ENCODE measurements at places on chromosomes 12 and 14.

DNA sequence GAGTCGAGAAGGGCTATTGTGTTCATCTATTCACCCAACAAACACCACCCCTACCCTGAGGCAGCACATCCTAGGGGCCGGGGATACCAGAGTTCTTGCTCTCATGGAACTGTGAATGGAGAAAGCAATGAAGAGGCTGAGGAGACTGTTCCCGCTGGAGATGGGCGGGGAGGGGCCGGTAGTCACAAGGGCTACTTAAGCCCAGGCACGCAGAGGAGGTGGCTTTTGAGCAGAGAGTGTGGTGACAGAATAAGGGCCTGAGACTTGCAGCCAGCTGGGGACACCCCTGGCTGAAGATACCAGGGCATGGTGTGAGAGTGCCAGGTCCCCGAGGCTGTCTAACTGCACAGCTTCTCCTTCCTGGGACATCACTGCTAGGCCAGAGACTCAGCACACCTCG lies 114.1 kb upstream of the EVL start:
- DNase-seq = no peak
- H3K4me1 ChIP-seq = no peaks in the 10 kb centered on the region
- H3K4me3 ChIP-seq = no peak overlapping the region
- no peak overlapping the region for H3K27ac ChIP-seq
- H3K27me3 ChIP-seq = no peaks in the 10 kb centered on the region

DNA sequence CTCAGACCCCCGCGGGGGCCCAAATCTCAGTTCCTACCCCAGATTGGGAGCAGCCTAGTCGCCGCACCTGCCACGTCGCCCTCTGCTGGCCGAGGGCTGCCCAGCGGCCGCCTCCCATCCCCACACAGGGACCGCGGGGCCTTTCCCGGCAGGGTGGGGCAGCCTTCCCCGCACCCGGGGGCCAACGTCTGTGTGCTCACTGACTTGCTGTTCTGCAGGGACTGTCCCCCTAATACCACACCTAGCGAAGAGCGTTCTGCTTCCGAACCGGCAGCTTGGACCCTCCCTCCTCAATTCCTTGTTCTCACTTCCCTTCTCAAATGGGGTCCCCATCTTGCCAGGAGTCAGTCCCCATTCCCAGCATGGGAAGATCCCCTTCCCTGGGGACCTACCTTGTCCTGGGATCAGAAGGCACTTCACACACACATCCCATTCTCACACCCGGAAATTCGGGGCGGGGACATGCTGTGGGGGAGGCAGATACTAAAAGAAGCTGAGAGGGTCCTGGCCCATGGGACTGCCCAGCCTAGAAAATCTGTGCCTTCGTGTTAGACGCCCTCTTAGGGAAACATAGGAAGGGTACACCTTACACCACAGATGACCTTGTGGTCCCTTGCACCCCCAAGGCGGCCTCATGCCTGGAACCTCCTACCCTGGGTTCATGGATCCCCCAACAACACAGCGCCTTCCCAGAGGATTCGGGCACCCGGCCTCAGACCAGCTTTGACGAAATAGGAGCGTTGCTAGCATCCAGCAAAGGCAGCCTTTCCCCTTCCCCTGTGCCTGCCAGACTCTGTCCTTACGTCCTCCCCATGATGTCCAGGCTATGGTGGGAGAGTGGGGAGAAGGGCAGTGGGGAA lies 16.4 kb downstream of the ACVRL1 start:
- H3K4me1 ChIP-seq = peaks cover 40% of the 10 kb centered on the region
- peak overlapping the region; percentile 12 for H3K4me3 ChIP-seq
- H3K27me3 ChIP-seq = no peaks in the 10 kb centered on the region
- DNase-seq = peak; percentile 39
- H3K27ac ChIP-seq = peak overlapping the region; percentile 70
- H3K36me3 ChIP-seq = no peaks in the 10 kb centered on the region

DNA sequence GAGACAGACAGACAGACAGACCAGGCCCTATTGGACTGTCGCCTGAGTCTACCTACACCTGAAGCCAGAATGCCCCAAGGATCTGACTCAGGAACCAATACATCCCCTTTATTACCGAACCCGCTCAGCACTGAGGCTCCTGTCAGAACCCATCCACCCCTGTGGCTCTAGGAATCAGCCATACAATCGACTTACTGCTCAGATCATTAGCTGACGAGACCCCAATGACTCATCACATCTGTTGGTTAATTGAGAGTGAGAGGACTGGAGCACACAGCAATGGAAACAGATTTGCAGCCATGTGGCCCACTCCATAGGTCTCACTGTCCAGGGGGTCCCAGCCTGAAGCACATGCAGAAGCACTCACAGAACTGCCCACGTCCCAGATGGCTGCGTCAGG lies 15.2 kb downstream of the ITPK1 start:
- DNase-seq = no peak
- H3K36me3 ChIP-seq = no peaks in the 10 kb centered on the region
- no peaks in the 10 kb centered on the region for H3K27me3 ChIP-seq
- no peak overlapping the region for H3K4me3 ChIP-seq
- no peak overlapping the region for H3K27ac ChIP-seq

- H3K36me3 ChIP-seq = no peaks in the 10 kb centered on the region
- H3K27ac ChIP-seq = no peak overlapping the region
- no peaks in the 10 kb centered on the region for H3K27me3 ChIP-seq
- H3K4me3 ChIP-seq = no peak overlapping the region
These were observed 381.1 kb downstream of the SEC23A start for GRCh38 chr14:38721822-38722431.

DNA sequence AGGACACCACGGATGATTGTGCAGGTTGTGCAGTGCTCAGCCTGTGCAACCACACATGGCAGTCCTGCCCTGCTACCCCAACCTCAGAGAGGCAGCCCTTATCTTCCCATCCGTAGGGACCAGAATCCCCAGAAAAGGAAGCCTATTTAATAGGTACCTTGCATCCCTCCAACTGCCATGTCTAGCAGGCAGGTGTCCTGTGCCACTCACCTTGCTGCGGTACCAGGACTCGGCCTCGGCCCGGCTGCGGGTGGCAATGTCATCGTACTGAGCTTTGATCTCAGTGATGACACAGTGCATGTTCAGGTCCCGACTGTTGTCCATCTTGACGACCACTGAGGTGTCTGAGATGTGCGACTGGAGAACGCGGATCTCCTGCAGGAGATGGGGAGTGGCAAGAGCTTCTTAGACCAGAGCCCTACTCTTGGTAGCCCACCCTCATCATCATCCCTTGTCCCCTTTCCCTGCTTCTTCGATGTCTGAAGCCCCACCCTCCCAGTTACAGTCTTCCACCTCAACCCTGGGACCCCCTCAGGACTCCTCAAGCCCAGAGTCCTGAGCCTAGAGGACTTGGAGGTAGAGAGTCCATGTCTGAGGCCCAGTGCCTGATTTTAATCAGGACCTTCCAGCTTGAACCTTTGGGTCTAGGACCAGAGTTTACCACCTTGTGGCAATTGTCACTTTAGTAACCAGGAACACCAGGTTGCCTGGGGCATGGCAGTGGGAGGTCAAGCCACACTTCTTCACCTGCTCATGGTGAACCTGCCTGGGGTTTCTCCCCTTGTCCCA lies 20.5 kb downstream of the KRT7 start:
- no peak overlapping the region for H3K27ac ChIP-seq
- no peaks in the 10 kb centered on the region for H3K27me3 ChIP-seq
- H3K36me3 ChIP-seq = no peaks in the 10 kb centered on the region
- H3K4me3 ChIP-seq = no peak overlapping the region
- DNase-seq = no peak

- H3K4me3 ChIP-seq = no peak overlapping the region
- H3K27me3 ChIP-seq = no peaks in the 10 kb centered on the region
- H3K4me1 ChIP-seq = no peaks in the 10 kb centered on the region
- no peak for DNase-seq
- no peak overlapping the region for H3K27ac ChIP-seq
These were observed 376.2 kb downstream of the DPF3 start for GRCh38 chr14:72517736-72518135.

DNA sequence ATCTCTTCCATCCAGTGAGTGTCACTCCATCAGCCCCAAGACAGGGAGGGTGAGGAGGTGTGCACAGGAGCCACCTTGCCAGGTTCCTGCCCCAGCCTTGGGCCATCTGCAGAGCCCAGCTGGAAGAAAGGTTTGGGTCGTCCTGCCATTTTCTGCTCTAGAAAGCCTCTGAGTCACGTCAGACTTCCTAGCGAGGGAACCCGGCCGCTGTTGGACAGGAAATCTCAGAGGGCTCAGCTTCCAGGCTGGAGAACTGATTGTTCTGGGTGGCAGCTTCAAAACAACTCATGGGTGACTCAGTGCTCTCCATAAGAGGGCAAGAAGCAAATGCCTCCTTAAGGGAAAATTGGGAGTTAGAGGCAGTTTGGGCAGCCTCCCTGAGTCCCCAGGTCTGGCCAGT lies 16.6 kb downstream of the HIP1R start:
- no peaks in the 10 kb centered on the region for H3K36me3 ChIP-seq
- peak overlapping the region; percentile 64 for H3K27ac ChIP-seq
- no peak for DNase-seq
- H3K4me3 ChIP-seq = no peak overlapping the region
- peaks cover 19% of the 10 kb centered on the region for H3K4me1 ChIP-seq

GRCh38 chr12:69726922-69727321 lies 11.7 kb upstream of the RAB3IP start:
- no peak for DNase-seq
- no peaks in the 10 kb centered on the region for H3K36me3 ChIP-seq
- H3K27ac ChIP-seq = no peak overlapping the region
- H3K27me3 ChIP-seq = no peaks in the 10 kb centered on the region
- no peaks in the 10 kb centered on the region for H3K4me1 ChIP-seq

- no peaks in the 10 kb centered on the region for H3K4me1 ChIP-seq
- H3K27me3 ChIP-seq = no peaks in the 10 kb centered on the region
- H3K4me3 ChIP-seq = no peak overlapping the region
- no peaks in the 10 kb centered on the region for H3K36me3 ChIP-seq
- no peak for DNase-seq
These were observed 130.3 kb upstream of the NOS1 start for GRCh38 chr12:117491711-117492110.

DNA sequence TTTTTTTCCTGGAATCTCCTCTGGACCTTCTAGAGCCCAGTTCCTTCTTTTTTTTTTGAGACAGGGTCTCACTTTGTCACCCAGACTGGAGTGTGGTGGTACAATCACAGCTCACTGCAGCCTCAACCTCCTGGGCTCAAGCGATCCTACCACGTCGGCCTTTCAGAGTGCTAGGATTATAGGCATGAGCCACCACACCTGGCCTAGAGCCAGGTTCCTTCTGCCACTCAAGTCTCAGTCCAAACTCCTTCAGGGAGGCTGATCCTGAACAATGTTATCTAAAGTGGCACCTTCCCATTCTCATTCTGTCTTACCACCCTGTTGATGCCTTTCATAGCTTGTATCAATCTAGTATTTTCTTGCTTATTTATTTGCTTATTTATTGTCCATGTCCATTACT lies 22.3 kb upstream of the ELK3 start:
- DNase-seq = no peak
- no peak overlapping the region for H3K27ac ChIP-seq
- H3K4me3 ChIP-seq = no peak overlapping the region
- H3K36me3 ChIP-seq = no peaks in the 10 kb centered on the region
- H3K27me3 ChIP-seq = no peaks in the 10 kb centered on the region

GRCh38 chr12:44993161-44993560 lies 57.7 kb downstream of the DBX2 start:
- no peaks in the 10 kb centered on the region for H3K27me3 ChIP-seq
- H3K27ac ChIP-seq = no peak overlapping the region
- no peak for DNase-seq
- H3K4me3 ChIP-seq = no peak overlapping the region

DNA sequence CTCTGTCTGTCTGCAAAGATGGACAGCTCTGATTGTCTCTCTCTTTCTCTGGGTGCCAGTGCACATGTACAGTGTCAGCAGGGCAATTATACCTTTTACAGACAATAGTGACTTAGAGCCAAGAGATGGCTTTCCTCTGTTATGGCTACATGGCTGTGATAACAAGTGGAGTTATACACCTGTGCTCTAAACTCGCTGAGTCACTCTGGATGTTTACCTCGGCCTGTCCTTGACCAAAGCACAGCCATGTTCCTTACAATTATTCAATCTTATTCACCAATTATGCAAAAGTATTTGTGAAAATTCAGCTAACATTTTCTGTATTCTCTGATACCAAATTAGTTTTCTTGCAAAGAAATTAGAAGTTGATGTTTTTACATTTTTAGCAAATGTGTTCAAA lies 475.5 kb upstream of the CCDC196 start:
- no peaks in the 10 kb centered on the region for H3K36me3 ChIP-seq
- H3K4me3 ChIP-seq = no peak overlapping the region
- no peaks in the 10 kb centered on the region for H3K4me1 ChIP-seq
- no peak overlapping the region for H3K27ac ChIP-seq
- DNase-seq = no peak

DNA sequence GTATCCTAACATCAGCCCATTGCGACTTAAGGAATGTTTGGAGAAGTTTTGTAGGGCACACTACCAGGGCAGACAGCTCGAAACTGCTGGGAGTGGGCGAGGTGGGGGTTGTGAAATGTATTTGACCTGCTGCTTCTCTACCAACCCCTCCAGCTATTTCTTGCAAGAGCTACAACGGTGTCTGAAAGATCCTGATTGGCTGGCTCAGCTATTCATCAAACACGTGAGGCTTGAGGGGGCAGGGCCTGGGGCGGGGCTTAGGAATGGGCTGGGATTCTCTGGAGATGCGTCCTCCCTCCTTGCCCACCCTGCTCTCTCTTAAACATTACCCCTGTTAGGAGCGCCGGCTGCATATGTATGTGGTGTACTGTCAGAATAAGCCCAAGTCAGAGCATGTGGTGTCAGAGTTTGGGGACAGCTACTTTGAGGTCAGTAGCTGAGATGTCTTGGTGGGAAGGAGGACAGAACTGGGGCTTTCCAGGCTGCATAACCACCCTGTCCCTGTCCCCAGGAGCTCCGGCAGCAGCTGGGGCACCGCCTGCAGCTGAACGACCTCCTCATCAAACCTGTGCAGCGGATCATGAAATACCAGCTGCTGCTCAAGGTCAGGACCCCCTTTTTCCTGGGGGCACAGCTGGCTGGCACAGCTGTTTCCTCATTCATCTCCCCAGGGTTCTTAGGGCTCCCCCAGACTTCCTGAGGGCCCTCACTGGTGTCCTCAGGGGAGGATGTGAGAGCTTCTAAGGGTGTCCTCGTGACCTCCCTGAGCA lies 3.1 kb downstream of the ARHGEF25 start:
- no peak overlapping the region for H3K4me3 ChIP-seq
- H3K27me3 ChIP-seq = peaks cover 4% of the 10 kb centered on the region
- no peak for DNase-seq

- H3K4me1 ChIP-seq = peaks cover 10% of the 10 kb centered on the region
- no peak overlapping the region for H3K27ac ChIP-seq
- no peaks in the 10 kb centered on the region for H3K36me3 ChIP-seq
- no peak overlapping the region for H3K4me3 ChIP-seq
- no peaks in the 10 kb centered on the region for H3K27me3 ChIP-seq
These were observed 12.1 kb upstream of the NTN4 start for GRCh38 chr12:95802482-95803270.

DNA sequence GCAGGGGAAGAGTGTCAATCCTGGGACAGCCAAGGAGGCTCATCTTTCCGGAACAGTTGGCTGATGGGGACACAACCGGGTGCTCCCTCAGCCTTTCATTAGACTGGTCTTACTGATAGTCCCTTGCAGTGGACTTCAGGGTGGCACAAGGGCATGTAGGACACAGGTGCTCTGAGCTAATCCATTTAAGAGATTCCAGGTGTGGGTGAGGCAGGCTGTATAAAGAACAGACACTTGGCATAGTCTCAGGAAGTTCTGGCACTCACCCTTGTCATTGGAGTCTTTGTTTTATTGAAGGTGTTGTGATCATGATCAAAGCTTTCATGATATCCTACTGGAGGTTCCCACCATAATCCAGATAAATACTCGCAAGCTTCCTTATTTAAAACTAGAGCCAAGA lies 341.6 kb downstream of the EMP1 start:
- H3K36me3 ChIP-seq = no peaks in the 10 kb centered on the region
- no peak overlapping the region for H3K27ac ChIP-seq
- H3K4me1 ChIP-seq = peaks cover 6% of the 10 kb centered on the region
- no peaks in the 10 kb centered on the region for H3K27me3 ChIP-seq

Measured in tibial nerve (tissue), 4 donors.